ENCODE measurements at places on chromosomes 2 and 18. TPM values are rescaled to one million over a fixed set of nuclear protein-coding genes. Genes with fewer than 3 reads are reported as not detected.

- no peak for DNase-seq
Observed at GRCh38 chr2:120910956-120911951, 175.6 kb downstream of the GLI2 start.

The SALL3 gene
- not detected for total RNA-seq

The SERPINB3 gene
- total RNA-seq, result not detected

- DNase-seq, result no peak
Observed at GRCh38 chr2:237686659-237687136, 59.3 kb downstream of the LRRFIP1 start.

The DSG1 gene
- total RNA-seq, result not detected

The CYS1 gene
- not detected for total RNA-seq

DNA sequence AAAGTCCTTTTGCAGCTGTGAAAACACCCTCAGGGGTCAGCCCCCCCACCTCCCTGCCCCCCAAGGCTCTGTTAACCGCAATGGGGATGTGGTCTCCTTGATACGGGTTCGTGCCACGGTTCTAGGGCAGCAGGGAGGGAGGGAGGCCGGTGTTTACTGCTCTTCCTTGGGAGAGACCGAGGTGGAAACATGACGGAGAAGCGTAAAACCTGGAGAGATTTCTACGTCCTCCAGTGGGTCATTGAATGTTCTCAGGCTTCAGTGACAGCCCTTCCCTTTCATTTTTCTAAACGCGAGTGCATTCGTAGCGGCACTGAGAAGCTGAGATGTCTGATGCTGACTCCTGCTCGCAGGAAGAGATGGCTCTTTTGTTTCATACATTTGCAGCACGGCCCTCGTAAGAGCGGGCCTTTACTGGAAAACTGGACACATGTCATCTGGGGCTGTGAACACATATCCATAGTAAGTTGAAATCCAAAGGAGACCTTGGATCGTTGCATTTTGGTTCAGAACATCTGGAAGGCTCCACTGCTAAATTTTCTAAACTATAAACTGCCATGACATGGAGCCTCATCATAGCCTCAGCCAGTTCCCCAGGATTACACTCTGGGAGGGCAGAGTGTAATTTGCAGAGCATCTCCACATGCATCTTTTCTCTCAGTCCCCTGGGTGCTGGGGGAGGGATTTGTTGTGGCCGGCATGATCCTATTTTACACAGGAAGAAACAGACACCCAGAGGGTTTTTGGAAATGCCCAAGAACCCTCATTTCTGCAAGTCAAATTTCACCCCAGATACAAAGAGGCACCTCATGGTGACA, 40.6 kb upstream of the HDAC4 start:
- no peak for DNase-seq

- no peak for DNase-seq
Observed at GRCh38 chr2:237894396-237894979, 35.1 kb downstream of the RAMP1 start.

DNA sequence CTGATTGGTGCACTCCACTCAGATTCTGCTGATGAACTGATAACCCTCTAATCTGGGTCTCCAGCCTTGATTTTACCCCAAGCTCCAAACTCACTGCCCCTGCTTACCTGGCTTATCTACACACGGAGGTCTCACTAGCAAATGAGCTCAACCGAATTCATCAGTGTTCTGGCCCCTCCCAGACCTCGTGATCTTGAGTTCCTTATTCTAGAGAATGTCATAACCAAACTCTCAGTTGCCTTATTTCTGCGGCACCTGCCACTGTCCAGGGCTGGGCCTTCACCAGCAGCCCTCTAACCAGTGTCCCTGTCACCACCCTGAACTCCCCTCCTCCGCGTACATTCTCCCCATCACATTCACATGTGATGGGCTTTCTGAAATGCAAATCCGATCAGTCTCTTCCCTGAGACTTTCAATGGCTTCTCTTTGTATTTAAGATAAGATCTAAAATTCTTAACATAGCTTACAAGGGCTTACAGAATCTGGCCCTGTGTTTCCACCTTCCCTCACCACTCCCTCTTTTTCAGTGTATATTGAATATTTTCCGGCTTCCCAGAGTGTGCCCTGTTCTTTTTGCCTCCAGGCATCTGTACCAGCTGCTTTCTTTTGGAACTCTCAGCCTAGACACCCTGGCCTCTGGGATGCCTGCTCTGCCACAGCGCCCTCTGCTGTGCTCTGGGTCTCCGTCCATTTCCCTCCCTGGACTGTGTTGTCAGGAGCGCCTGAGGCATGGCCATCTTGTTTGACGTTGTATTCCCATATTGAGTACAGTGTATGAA, 31.1 kb downstream of the NAB1 start:
- DNase-seq, result peak; percentile 27

DNA sequence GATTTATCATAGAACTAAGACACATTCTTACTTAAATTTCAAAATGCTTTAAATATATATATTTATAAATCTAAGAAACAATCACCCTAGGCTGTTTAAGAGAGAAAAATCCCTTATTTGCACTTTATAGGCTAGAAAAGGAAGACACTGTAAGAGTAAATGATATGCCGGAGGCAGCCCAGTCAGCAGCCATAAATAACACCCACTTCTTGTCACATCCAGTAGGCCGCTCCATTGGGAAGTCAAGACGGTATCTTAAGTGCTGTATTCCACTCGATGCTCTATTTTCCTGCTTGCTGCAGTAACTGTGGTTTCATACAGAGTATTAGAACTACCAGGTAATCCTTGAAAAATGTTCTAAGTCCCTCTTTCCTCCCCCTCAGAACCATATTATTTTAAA, 57.9 kb downstream of the ABCA12 start:
- no peak for DNase-seq

DNA sequence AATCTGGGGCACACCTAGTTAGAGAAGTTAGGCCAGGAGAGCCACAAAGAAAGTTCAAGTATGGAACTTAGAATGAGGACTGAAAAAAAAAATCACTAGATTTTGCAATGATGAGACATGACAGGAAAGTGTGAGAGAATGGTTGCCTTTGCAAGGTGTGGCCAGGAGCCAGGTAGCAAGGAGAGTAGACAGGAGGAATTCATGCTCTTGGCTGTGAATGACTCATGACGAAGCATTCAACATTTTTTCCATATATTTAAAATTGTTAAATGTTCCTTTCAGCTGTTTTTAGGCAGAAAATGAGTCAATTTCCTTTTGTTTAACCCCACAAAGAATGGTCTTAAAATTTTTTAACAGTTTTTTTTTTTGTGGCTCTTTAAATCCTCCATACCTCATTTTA, 636.9 kb downstream of the PLCL1 start:
- no peak for DNase-seq

GRCh38 chr2:55025627-55026026, 24.6 kb downstream of the RTN4 start:
- no peak for DNase-seq

DNA sequence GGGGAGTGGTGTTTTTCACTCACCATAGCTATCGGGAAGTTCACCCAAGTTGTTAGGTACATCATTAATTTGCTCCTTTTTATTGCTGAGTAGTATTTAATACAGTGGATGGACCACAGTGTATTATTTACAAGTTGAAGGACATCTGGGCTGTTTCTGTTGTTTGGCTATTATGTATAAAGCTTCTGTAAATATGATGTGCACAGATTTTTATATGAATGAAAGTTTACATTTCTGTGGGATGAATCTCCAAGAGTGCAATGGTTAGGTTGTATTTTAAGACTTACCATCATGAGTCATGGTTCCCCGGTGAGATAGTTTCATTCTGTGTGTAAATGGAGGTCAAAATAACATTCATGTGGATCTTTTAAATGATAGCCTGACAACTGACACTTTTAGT, 337.4 kb downstream of the PTPRM start:
- DNase-seq, result no peak

The INHA gene
- total RNA-seq, result not detected

- no peak for DNase-seq
Observed at GRCh38 chr2:20356042-20356441, 5.4 kb upstream of the PUM2 start.

GRCh38 chr2:161223139-161223732, 63.0 kb downstream of the TANK start:
- DNase-seq, result no peak

DNA sequence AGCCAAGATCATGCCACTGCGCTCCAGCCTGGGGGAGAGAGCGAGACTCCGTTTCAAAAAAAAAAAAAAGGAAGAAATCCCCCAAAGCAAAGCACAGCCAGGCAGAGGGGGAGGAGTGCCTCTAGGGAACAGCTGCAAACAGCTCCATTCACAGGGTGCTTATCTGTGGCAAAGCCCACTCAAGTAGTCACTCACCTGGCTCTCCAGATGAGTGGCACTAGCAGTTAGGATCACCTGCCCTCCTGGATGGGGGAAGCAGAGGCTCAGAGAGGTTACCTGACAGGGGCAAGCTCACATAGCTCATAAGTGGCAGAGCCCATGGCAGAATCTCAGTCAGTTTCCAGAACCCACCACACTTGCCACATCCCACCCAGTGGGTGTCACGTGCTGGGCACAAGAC, 30.3 kb downstream of the TFCP2L1 start:
- no peak for DNase-seq

GRCh38 chr2:171081649-171082111, 79.0 kb downstream of the TLK1 start:
- DNase-seq, result no peak

The RPRD1A gene
- 14.9 TPM for total RNA-seq

GRCh38 chr2:24632172-24632571, 141.1 kb downstream of the NCOA1 start:
- no peak for DNase-seq

GRCh38 chr2:236744281-236744705, 174.7 kb downstream of the ACKR3 start:
- DNase-seq, result no peak

DNA sequence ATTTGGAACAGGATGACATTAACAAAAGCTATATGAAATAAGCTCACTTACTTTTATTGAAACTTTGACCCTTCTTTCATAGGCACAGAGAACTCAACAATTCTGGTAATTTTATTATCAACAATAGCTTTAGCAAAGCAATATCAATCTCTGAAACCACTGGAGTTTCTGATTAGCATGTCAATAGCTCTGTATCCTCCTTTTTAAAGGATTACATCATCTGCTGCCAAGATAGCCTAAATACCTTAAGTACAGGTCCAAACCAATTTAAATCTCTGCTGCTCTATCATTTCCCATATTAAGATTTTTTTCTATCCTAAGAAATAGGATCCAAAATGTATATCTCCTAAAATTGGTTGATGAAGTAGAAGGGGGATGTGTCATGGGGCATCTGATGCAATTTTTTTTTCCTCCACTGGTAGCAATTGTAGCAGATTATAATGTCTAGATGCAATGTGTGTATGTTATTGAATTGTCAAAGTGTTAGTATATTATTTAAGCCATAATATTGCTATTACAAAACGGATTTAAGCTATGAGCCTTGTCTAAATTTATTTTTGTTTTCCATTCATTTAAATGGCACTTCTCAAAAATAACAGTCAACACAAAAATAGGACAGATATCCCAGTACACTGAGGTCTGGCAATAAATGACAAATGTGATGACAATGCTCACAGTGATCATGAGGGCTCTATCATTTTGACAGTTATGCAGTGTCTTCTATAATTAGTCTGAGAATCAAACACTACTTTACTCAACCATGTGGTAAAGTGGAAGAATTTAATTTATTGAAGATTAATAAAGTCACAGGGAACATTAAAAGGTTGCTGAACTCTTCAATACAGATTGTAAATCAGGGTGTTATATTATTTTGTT, 328.4 kb downstream of the CDH7 start:
- DNase-seq, result no peak

GRCh38 chr2:8430628-8431027, 251.2 kb upstream of the ID2 start:
- DNase-seq, result no peak

DNA sequence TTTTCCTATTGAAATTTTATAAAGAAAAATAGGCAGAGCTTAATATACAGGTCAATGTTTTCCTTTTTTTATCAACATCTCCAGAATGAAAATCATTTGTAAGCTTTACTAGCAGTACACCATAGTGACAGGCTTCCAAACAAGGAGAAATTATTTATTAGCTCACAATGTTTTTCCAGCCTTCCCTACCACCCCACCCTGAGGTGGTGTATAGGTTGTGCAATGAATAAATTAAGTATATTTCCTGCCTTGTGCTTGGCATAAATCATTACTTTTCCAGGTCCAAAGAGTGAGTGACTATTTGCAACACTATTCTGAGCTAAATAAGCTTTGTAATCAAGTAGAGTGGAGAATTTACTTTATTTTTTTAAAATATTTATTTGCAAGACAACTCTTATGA, 876.2 kb upstream of the POU3F3 start:
- DNase-seq, result no peak

GRCh38 chr2:13821255-13821880, 811.1 kb upstream of the LRATD1 start:
- DNase-seq, result no peak

DNA sequence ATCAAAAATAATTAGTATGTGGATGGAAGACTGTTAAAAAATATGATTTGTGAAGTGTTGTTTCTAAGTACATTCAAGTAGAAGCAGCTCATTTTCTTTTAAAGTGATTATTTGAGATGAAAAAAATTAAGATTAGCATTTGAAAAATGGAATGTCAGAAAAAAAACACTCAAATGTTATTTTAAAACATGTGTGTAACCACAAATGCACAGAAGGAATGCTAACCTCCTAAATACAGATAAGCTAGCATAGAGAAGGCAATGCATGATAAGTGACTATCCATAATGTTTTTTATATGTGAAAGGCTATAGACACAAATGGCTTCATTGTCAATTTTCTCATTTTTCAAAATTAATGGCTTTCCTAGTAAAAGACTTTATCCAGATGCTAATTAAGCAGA, 198.9 kb downstream of the NYAP2 start:
- DNase-seq, result no peak

The CD8B2 gene
- total RNA-seq, result not detected

DNA sequence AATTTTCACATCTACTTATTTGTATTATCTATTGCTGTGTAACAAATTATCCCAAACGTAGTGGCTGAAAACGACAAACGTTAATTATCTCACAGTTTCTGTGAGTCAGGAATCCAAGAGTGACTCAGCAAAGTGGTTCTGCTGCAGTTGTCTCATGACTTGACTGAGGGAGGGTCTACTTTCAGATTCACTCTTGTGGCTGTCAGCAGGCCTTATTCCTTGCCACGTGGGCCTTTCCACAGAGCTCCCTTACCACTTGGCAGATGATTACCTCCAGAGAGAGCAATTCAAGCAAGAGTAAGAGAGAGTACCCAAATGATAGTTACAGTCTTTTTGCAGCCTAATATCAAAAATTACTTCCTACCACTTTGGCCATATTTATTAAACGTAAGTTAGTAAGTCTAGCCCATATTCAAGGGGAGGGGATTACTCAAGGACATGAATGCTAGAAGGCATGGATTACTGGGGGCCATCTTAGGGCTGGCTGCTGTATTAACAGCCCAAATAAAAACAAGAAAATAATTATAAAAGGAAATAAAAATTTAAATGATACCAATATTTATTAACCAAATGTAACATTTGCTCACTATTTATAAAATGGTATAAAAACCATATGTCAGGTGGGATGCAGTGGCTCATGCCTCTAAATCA, 48.7 kb upstream of the NBEAL1 start:
- DNase-seq, result no peak
